ENCODE measurements at places on chromosomes 16 and 17.

GRCh38 chr17:8004899-8005298, 2.5 kb downstream of the GUCY2D start:
- DNase-seq = no peak

DNA sequence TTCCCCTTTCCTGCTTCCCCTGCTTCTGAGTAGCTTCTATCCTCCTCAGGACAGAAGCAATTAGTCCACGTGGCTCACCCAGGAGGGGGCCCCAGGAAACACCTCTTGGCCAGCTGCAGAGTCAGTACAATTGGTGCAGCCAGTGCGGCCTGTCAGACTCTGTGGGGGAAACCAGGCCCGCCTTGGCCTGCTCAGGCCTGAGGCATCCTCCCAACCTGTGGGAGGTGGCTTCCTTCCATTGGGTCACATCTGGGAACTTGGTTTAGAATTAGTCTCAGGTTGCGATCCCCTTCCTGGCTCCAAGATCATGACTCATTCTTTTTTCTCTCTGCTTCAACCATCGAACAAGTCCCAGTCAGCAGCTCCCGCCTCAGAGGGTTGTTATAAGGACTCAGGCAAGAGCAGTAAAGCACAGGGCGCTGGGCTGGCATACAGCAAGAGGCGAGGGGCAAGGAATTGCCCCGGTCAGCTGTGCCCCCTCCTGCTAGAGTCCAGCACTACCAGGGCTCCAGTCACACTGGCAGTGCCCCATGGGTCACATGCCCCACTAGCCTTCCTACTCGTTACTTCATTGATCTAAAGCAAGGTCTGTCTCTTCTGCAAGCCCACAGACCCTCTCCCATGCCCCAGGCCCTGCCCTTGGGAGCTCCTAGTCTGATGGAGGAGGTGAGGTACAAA, 8.1 kb upstream of the EPX start:
- DNase-seq = no peak

DNA sequence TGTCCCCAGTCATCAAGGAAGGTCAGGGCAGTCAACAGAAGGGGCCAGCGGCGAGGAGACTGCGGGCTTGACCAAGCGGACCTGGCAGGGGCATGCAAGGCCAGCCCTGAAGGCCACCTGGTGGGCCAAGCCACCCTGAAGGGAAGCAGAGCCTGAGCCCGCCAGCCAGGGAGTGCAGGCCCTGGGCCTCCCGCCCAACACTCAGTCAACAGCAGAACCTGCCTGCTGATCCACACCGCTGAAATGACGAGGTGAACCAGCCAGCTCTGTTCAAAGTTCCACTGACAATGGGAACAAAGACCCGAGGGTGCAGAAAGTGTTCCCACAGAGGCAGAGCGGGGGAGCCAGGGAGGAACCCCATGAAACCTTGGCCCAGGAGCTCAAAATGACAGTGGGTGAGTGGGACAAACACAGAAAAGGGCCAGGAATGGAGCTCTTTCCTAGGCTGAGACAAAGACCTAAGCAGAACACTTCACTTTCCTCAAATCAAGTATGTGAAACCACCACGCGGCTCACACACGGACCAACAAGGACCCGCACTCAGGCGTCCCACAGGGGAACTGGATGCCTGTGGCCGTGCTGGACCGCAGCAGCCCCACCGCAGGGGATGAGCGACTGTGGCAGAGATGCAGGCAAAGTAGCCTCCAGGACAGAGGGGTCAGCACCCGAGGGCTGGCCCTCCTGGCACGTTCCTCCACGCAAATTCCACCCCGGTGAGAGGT, 12.0 kb downstream of the AXIN1 start:
- no peak for DNase-seq

DNA sequence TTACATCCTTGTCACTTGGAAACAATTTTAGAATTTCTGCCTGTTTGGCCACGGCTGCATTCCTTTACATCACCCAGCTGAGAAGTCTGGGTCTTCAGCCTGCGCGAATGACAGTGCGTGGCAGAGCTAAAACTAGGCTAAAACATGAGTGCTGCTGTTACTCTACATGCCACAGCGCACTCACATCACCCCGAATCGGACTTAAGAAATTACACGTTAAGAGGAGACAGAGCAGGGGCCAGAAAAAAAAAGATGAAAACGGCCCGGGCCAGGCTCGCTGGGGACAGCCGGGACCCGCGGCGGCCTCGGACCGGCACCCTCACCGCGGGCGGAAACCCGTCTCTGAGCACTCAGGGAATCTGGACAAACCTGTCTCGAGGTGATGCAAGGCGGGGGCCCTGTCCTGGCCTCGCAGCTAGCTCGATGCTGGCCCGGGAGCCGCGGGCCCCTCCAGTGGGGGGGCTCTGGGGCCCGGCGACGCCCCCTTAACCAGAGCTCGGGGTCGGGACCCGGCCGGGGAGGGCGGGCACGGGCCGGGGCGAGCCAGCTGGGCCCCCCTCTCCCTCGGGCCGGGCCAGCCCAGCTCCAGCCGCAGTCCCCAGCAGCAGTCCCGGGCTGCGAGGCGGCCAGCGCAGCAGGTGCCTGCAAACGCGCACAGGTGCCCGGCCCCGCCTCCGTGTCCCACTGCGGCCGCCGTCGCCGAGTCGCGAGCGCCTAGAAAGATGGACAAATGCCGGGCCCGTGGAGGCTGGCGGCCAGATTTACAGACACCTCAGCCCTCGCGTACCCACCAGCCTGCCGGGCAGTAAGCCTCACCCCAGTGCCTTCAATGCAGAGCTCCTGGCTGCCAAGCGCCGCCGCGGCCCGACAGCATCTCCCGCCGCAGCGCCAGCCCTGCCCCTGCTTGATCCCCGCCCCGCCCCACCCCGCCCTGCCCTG, at the start of gene AKTIP:
AKTIP (minus strand) TSS at position 879 of the 939 bp plus-strand sequence. CDS start 2,950 bp downstream, outside the sequence.
- no peak for DNase-seq

DNA sequence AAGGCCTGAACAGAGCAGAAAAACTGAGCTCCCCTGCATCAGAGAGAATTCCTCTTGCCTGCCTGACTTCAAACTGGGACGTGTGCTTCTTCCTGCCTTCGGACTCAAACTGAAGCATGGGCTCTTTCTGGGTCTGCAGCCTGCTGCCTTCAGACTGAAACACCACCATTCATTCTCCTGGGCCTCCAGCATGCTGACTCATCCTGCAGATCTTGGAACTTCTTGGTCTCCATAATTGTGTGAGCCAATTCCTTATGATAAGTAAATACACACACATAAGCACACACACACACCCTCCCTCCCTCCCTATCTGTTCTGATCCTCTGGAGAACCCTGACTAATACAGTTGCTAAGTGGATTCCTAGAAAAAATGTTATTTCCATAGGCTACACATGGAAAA, 874.3 kb upstream of the EEF2KMT start:
- DNase-seq = no peak

All from CD4-positive, alpha-beta T cell treated with Interleukin-4 for 1 hour (primary cell).